ENCODE measurements at places on chromosomes 4 and X. TPM values are rescaled to one million over a fixed set of nuclear protein-coding genes. Genes with fewer than 3 reads are reported as not detected.
A peak's percentile ranks its signal among the peaks of the same experiment; 100 is the strongest.

- peak; percentile 56 for DNase-seq
These were observed 63.6 kb downstream of the PALLD start for GRCh38 chr4:168560184-168561180.

- no peak for DNase-seq
These were observed 550 bp upstream of the CHM start for GRCh38 chrX:86047936-86048280.

- peak; percentile 63 for DNase-seq
These were observed at the start of gene ZFX for GRCh38 chrX:24149351-24150050. Gene ZFX (plus strand): TSS chrX:24149729. CDS start chrX:24172743, 23,014 bp downstream.

- DNase-seq: peak; percentile 88
These were observed 18.4 kb downstream of the SMS start for GRCh38 chrX:21958916-21959315.

DNA sequence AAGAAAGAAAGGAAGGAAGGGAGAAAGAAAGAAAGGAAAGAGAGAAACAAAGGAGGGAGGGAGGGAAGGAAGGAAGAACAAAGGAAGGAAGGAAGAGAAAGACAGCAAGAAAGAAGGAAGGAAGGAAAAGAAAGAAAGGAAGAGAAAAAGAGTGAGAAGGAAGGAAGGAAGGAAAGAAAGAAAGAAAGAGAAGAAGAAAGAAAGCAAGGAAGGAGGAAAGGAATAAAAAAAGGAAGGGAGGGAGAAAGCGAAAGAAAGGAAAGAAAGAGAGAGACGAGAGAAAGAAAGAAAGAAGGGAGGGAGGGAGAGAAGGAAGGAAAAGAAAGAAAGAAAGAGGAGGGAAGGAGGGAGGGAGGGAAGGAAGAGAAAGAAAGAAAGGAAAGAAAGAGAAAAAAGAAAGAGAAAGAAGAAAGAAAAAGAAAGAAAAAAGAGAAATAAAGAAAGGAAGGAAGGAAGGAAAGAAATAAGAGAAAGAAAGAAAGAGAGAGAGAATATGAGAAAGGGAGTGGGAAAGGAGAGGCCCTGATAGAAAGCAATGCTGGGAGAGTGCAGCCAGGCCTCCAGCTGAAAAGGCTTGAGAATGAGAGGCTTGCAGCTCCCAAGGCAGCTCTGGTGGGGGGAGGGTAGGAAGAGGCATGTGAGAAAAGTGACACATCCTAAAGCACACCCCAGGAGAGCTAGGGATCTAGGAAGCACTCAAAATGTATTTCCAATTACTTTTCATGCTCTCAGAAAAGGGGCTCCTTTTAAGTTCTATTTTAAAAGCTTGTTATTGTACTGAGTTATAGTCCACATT lies 134.0 kb upstream of the ZIC3 start:
- DNase-seq: no peak

- DNase-seq: no peak
These were observed 918.4 kb downstream of the ADGRL3 start for GRCh38 chr4:62118558-62118957.

TENM3 gene
- total RNA-seq: 26.4 TPM

GPRIN3 gene
- 0.43 TPM for total RNA-seq

ADAM29 gene
- not detected for total RNA-seq

PNMA5 gene
- 0.64 TPM for total RNA-seq
